Left cardiac atrium (tissue), 4 donors: ENCODE measurements at places on chromosomes 11 and 22. TPM values are rescaled to one million over a fixed set of nuclear protein-coding genes. Genes with fewer than 3 reads are reported as not detected.
A peak's percentile ranks its signal among the peaks of the same experiment; 100 is the strongest.

- peak; percentile 39 for DNase-seq
Measured at GRCh38 chr11:64687643-64688533, 35.1 kb downstream of the NRXN2 start.

DNA sequence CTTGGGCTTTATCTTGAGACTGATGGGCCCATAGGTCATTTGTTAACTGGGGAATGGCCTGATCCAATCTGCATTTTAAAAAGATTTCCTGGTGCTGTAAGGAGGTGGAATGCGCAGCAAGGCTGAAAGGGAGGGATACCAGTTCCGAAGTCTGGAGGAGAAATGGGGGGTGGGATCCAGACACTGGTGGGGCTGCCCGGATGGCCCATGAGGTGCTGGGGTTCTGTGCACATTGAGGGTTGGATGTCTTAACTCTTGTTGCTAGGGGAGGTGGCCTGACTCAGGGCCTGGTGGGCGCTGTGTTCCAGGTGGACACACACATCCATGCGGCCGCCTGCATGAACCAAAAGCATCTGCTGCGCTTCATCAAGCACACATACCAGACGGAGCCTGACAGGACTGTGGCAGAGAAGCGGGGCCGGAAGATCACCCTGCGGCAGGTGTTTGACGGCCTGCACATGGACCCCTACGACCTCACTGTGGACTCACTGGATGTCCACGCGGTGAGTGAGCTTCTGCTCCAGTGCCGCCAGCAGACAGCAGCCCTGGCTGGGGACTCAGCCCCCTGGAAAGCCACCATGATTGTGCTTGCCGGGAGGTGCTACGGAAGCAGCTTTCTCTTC is 38.1 kb downstream of the AMPD3 start:
- DNase-seq: no peak

Gene MYBPC3
- total RNA-seq: 966 TPM

Gene GGT1
- total RNA-seq: 3.9 TPM
